Urinary bladder (tissue), 4 donors: ENCODE measurements at places on chromosomes 3 and 15.
A peak's percentile ranks its signal among the peaks of the same experiment; 100 is the strongest.

GRCh38 chr3:54536450-54536849 lies 391.4 kb downstream of the LRTM1 start:
- no peak for DNase-seq

DNA sequence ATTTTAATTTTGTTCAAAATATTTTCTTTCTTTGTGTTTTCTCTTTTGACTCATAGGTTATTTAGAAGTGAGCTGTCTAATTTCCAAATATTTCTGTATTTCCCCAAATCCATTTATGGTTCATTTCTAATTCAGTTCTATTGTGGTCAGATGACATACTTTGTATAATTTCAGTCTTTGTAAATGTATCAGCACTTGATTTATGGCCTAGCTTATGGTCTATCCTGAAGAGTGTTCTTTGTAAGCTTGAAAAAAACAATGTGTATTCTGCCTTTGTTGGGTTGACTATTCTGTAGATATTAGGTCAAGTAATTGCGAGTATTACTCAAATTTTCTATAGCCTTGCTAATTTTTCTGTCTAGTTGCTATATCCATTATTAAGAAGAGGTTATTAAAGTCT lies 311.2 kb downstream of the OCA2 start:
- DNase-seq: no peak

DNA sequence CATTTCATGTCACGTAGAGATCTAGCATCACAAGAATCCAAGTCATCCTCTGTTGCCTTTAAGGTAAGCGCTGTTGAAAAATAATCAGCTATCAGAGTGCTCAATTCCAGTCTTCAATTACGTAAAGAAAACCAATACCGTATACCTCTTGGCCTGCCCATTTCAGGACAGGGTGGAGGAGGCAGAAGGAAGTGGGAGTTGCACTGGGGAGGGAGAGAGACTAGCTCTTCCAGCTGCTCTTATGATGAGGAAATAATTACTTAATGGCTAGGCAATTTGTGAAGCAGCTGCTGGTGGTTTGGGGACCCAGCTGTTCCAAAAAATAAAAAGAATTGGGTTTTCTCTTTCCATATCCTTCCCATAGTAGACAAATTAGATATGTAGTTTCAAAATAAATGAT lies 365.8 kb upstream of the MCTP2 start:
- DNase-seq: no peak

DNA sequence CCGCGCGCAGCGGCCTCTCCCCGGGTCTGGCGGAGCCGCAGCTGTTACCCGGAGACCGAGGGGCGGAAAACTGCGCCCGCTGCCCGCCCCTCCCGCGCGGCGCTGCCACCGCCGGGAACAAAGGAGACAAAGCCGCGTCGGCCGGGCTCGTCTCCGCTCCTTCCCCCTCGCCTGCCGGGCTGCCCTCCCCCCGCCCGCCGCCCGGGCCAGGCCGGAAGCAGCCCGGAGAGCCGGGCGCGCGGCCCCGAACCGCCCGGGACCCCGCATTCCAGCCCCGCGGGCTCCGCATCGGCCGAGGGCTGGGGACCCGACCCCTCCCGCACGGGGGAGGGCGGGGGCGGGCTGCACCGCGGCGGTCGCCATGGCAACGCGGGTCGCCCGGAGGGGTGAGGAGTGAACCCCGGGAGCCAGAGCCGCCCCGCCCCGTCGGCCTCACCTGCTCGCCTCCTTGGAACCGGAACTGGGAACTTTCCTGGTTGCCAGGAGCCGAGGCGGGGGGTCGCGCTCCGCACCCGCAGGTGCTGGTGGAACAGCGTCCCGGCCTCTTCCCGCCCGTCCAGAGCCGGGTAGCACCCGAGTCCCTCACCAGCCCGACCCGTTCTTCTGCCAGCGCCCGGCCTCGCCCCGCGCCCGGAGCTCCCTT lies 448 bp downstream of the PLXNB1 start:
- no peak for DNase-seq

- DNase-seq: no peak
These were observed 47.9 kb downstream of the PIK3CB start for GRCh38 chr3:138786788-138787271.

DNA sequence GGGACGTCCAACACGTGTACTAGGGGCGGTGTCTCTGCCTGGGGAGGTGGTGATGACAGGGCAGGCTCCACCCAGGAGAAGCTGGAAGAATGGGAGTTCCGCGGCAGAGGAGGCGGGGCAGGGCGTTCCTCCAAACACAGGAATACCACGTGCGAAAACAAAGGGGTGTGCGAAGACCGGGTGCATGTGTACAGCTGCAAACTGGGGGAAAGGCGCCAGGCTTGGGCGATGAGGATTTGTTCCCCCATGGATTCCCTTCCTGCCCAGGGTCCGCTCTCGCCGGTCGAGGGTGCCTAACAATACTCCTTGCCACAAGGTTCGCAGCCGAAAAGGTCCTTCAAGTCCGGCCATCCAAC lies 500 bp upstream of the ZSCAN2 start:
- peak; percentile 66 for DNase-seq

GRCh38 chr15:94077938-94078337 lies 153.4 kb upstream of the MCTP2 start:
- DNase-seq: no peak

- DNase-seq: no peak
These were observed 16.0 kb upstream of the NPAP1 start for GRCh38 chr15:24659622-24660021.

- DNase-seq: no peak
These were observed 161.3 kb upstream of the TLE3 start for GRCh38 chr15:70259028-70259424.

DNA sequence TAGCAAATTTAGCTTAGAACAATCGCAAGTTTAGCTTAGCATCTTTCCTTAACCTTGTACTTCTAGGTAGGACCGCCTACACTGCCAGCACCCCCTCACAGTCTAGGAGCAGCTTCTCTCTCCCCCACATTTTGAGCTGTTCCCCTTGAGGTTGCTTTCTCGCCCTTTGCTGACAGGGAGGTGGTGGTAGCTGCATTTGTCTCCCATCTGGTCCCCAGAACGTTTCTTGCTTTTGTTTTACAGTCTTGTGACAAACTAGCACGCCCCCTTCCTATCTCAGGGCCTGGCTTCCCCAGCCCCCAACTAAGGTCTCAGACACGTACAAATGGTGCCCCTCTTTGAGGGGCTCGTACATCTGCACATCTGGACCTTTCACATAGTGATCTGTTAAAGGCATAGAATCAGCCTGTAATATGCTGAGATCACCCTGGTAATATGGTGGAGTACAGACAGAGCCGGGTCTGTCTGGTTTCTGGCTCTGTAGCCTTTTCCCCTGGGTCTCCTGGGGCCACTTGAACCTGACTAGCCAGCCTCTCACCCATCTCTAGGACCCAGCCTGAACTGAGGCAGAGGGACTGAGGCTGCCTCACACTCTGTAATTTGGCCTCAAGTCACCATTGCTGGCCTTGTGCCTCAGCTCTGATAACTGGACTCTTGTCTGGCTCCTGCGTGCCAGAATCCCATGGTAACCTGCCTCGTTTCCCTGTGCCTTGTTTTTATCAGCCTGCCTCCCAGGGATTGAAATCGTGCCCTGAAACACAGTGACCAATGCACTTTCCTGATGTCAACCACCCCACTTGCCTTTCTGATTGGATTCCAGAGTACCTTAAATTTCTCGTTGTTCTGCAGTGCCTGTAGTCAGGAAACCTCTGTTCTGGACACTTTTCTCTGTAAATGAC lies 27.7 kb downstream of the CRTC3 start:
- DNase-seq: peak; percentile 46

DNA sequence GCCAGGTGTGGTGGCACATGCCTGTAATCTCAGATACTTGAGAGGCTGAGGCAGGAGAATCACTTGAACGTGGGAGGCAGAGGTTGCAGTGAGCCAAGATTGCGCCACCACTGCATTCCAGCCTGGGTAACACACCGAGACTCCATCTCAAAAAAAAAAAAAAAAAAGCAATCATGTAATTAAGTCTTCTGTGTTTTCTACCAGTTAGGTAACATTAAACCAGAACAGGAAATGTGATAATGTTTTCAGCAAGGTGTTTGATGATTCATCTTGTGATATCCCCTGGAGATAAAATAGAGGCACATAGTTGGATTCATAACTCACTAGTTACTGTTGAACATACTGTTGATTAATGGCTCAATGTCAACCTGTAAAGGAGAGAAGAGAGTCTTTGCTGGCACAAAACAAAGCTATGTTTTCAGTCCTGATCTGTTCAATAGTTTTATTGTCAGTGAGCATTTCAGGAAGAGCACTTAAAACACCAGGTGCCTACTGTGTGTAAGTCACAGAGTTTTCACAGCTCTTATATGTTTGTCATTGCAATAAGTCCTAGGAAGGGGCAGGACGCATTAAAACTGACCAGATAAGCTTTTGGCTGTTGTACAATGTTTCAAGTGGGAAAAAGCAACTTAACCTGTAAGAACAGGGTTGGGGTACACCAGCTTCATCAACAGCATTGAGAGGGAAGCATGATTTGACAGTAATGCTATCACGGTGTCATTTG lies 19.5 kb downstream of the DNAJB11 start:
- DNase-seq: no peak

GRCh38 chr3:70919091-70919490 lies 606.7 kb upstream of the MDFIC2 start:
- DNase-seq: no peak

DNA sequence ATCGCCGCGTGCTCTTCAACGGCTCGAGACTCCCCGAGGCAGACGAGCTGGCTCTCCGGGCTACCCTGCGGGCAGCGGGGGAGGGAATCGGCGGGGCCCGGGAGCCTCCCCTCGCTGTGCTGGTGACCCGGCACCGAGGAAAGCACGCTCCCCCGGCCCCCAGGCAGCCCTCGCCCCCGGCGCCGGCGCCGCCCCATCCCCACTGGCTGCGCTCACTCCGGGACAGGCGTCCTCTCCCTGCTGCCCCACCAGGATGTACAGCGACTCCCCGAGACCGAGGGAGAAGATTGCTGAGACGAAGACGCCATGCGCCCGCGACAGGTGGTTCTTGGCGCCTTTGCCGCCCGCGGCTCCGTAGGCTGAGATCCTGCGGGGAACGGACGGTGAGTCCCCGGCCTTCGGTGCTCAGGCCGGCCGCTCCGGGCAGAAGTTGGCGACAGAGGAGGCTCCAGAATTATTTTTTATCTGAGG lies 1.7 kb downstream of the LTK start:
- no peak for DNase-seq

- DNase-seq: no peak
These were observed 165.5 kb upstream of the PFN2 start for GRCh38 chr3:150136242-150136641.

DNA sequence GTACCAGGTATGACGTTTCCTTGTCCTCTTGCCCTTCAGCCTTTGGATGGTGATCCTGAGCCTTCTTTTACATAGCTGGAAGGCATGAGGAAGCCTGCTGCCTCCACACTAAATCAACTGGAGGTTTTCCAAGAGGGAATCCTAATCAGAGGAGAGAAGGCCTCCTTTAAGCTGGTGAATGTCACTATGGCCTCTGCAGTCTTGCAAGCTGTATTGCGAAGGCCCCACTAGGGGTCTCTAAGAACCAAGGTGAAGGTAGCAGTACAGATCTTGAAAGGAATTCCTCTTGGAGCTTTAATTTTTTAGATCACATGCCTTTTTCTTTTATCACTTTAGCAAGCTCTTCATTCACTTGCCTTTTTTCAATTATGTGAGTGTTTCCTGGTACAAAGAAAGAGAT lies 119.2 kb downstream of the GHSR start:
- no peak for DNase-seq

DNA sequence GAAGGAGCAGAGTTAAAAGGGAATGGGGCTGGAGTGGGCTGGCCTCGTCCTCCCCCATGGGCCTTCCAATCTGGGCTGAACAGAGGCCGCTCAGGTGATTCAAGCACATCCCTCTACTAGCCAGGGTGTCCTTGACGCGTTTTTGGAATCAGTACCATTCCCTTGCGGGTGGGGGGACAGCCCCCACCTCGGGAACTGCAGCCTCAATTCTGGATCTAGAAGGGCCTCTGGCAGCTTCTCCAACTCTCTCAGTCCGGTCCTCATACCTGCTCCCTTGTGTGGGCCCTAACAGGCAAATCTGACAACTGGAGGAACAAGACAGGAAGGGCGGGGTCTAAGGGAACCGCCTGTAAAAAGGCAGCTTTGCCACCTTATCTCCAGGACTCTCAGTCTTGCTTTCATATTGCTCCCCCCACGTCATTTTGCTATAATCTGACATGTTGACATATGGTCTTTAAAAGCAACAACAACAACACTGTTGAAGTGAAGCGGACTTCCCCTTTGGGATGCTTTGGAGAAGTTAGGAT lies 802 bp upstream of the CHRNB4 start:
- no peak for DNase-seq

- DNase-seq: no peak
These were observed 2.7 kb downstream of the ADAMTS7 start for GRCh38 chr15:78808550-78808949.

DNA sequence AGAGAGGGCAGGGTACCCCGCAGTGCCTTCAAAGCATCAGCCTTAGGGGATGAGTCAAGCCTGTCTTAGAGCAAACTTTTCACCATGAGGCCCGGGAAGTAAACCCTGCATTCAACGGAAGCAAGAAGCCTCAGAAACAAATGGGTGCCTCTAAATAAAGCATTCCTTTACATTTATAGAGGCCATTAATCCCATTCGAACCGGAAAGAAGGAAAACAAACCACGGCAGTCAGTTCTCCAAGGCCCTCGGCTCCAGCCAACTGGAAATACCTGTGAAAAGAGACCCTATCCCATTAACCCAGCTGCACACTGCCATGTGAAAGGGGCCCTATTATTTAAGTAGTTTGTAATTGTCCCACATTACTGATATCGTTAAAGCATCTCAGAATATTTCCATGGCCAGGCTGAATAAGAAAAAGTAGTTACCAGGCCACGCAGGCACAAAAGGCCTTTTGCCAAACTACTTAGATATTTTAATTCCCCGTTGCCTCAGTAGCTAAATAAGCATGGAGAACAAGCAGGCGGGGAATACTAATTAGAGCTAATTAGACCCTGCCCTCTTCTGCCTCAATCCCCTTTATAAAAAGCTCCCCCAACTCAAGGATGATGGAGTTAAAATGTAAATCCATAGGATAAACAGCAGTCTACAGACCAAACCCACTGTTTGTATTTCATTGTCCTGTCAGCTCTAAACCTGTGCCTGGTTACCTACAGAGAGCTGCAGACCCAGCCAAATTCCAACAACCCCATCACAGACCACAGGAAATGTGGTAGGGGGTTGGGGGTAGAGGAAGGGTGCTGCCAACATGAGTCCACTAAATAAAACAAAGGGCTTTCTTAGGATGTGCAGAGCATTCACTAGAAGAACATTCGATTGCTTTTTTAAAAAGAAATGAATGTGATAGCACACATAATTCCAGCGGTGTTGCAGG lies 4.1 kb downstream of the ITGB5 start:
- DNase-seq: no peak

DNA sequence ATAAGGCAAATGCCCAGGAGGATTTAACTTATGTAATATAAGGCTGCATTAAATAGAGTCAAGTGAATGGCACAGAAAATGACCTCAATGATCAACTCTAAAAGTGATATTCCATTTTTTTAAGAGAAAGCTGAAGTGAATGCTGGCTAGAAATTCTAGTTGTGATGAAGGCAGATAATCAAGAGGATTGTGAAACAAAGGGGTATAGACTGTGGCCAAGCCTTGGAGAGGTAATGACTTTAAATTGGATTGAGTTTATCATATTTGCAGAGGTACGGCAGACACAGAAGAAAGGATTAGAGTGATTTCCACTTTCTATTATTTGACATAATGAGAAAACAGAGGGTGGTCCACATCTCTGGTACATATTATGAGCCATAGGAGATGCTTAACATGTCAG lies 269.2 kb downstream of the MECOM start:
- no peak for DNase-seq

- DNase-seq: no peak
These were observed 160.1 kb upstream of the IL12A start for GRCh38 chr3:159828542-159828943.
